Neural crest cell (in vitro differentiated cells): ENCODE measurements at places on chromosomes 11 and 22.

DNA sequence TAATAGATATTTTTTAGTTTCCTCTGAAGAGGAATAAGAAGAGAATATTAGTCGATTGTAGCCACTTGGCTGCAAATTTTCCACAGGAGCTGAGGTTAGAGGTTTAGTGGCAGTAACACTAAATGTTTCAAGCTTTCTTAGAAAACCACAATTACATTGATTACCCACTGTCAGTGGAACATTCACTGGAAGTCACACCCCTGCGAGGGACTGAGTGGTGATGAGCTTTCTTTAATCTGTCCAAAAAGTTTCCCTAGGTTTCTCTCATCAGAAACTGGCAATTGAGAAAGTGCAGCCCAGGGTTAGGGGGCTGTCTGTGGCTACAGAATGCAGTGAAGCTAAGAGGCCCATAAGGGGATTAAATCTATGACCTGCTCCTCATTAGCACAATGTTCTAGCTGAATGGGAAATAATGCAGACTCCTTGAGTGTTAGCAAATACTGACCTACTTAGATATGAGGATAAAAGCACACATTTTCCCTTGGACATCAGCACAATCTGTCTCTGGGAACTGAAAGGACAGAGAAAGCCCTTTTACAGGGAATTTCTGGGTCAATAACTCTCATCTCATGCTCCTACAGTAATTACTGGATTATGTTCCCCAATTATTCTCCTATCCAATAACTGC, 189.5 kb downstream of the FAM76B start:
- no peak for DNase-seq

- no peak for DNase-seq
Measured at GRCh38 chr11:103959279-103959942, 77.0 kb upstream of the DDI1 start.

- no peak for DNase-seq
Measured at GRCh38 chr22:42842658-42843370, 14.3 kb downstream of the ARFGAP3 start.

DNA sequence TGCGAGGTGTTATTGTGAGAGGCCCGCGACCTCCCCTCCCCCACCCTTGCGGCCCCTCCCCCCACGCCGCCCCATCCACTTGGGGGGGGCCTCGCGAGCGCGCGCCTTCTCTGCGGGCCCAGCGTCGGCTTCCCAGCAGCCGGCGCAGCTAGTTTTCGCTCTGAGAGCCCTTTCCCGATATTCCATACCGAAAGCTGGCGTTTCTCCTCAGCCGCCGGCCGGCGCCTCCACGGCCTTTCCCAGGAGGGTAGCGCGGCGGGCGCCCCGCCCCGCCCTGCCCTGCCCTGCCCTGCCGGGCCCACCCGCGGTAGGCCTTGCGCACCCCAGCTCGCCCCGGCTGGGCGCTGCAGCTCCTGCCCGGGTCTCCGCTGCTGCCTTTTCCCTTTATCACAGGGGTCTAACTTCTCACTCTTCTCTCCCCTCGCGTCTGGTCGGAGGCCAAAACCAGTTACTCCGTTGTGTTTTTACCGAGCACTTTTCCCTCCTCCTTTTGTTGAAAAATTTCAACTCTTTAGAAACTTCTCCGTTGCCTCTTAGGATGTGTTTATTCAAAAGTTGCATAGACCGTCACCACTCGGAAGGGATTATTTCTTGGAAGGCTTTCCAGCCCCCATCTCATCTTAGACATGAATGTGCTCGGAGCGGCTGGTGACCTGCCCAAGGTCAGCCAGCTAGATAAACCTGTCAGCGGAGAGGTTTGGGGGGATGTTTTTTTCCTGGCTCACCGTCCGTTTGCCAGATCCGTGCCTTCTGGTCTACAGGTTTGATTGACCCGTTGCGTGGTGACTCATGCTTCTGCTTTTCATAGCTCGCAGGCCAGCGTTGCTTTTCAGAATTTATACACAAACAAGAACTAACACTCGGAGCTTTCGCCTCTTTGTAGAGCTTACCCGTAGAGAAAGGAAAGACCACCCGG, 648 bp downstream of the PAFAH1B2 start:
- DNase-seq, result peak; percentile 3

DNA sequence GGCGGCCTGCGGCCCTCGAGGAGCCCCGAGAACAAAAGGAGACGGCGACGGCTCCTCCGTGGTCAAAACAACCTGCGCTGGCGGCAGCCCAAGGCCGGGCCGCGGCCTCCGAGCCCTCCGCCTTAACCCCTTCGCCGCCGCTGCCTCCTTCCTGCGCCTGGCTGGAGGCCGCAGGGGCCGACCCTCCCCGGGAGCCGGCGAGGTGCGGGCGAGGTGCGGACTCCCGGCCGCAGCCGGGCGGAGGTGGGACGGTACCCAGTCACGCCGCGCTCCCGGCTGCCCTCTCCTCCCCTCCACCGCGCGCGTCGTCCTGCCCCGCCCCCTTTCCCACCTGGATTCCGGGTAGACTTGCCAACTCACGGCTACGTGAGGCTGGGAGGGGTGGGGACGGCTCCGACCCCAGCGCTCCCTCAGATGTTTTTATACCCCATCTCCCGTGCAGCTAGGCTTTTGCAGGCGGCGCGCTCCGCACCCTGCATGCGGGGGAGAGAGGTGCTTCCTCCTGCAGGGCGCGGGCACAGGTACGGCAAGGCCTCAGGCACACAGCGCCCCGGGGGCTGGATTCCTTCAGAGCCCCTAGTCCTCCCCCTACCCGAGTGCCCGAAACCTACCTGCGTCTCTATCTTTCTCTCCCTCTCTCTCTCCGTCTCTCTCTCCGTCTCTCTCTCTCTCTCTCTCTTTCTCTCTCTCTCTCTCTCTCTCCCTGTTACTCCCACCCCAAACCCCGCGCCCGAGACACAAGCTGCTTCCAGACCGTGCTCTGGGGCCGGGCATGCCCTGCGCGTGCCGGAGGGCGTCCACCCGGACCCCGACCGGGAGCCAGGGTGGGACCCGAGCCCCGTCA, 2.0 kb downstream of the PDGFB start:
- no peak for DNase-seq

DNA sequence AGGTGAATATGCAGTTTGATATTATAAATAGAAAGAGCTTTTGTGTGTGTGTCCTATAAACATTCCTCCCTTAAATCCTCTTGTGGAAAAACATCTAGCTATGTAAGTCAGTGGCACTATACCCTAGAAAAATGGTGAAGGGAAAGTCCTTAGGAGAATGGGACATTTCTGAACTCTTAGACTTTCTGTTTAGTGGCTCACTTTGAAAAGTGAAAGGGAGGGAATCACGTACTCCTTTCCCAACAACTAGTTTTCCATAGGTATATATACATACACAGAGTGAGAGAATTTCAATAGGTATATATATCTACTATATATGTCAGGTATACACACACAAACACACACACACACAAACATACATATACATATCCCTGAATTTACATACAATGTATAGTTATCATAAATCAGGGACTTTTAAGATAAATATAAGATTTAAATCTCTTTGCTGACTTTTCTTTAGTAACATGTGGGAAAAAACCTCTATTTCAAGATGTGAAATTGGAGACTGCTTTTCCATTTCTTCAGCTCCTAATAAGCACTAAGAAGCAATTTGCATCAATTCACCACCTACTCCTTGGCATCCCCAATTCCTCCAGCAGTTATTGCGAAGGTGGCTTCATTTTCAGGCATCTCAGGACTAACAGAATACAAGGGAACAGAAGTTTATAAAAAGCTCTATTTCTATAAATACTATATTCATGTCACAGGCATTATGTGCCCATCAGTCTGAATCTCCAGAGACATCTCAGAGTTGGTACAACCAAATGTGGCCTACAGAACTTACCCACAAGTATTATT, 13.5 kb upstream of the DDX17 start:
- DNase-seq, result no peak

DNA sequence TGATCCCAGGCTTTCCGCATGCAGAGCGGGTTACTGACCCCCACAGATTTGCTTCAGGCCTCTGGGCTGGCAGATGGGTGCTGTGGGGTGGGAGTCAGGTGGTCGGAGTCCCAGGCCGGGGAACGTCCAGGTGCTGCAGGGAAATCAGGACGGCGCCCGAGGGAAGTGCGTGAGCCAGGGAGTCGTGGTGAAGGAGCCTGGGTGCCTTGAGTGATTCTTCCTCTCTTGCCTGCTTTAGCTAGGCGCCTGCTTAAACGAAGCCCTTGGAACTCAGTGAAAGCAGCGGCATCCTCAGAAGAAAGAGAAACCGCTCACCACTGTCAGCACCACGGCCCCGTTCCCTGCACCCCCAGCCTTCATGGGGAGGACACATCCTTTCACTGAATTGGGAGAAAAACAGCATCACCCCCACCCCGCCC, 455.6 kb downstream of the BRD1 start:
- DNase-seq, result no peak

DNA sequence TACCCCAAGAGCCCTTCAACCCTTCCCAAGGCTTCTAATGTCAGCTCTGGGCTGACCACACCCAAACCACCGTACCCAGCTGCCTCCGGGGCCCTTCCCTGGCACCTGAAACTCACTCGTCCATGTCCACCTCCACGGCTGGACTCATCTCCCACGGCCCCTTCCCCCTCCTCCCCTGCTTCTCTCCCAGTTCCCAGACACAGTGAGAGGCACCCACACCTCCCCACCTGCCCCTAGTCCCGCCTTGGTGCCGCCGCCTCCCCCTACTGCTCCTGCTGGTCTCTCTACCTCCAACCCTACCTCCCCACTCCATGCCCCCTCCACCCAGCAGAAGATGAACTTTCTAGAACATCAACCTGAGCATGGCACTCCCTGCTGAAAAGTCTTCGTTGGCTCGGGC, 39.5 kb downstream of the ELFN2 start:
- no peak for DNase-seq

DNA sequence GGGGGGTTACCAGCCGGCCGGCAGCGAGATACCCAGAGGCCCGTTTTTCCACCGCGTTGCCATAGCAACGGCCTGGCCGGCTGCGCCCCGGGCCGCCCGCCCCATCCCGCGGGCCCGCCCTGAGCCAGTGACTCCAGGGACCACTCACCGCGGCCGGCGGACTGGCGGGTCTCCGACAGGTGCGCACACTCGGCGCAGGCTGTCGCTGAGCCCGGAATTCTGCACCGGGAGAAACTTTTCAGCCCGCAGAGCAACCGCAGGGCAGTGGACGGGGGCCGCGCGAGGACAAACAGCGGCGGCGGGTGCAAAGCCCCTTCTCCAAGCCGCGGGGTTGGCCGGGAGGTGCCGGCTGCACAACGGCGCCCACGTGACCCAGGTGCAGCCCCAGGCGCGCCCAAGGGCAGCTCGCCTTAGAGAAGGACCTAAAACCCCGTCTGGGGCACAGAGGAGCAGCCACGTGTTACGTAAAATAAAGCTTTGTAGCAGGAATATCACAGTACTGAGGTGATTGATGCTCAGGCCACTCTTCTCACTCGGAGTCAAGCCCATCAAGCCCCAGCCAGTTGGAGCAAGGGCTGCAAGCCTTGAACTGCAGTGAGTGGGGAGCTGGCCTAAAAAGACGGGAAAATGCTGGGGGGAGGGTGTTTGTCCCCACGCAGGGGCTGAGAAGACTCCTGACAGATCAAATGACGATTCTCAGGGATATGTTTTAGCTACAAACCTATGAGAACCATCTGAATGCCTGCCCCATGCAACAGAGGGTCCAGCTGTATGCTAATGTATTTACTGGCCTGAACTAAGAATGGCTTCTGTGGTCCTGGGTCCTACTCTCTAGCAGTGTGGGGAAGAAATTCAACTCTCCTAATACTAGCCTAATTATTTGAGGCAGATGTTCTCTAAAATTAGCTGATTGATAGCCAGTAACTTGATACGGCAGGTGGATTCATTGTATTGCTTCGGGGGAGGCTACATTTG, at the start of gene STK33:
TSS of gene STK33 (minus strand) at position 294 of the 975 bp plus-strand sequence. CDS start 119,323 bp downstream, outside the sequence.
- peak; percentile 55 for DNase-seq

DNA sequence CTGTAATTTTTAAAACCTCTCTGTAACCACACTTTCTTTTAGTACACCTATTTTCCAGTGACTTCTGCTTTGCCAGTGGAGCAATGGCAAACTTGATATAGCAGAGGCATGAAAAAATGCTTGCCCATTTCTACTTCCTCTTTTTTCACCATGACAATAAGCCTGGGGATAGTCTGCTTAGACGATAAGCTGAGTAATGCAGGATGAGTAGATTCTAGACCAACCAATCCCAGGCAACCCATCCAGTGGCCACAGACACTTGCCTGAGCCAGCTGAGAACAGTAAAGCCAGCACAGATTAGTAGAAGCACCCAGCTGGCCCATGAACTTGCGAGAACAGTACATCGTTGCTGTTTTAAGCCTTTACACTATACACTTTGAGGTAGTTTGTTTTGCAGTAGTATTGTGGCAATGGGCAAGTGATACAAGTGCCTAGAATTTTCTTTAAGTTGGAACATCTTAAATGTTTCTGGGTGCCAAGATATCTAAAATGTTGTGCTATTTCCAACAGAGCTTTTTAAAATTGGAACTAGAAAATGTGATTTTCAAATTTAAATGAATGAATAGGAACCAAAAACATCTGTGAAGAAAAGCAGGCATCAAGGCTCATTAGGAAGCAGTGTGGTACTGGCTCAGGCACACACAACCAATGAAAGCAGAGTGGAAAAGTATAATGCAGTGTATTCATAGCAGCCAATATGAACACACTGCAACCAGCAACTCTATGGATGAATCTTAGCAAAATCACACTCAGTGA, 37.7 kb downstream of the DDI1 start:
- DNase-seq, result no peak

DNA sequence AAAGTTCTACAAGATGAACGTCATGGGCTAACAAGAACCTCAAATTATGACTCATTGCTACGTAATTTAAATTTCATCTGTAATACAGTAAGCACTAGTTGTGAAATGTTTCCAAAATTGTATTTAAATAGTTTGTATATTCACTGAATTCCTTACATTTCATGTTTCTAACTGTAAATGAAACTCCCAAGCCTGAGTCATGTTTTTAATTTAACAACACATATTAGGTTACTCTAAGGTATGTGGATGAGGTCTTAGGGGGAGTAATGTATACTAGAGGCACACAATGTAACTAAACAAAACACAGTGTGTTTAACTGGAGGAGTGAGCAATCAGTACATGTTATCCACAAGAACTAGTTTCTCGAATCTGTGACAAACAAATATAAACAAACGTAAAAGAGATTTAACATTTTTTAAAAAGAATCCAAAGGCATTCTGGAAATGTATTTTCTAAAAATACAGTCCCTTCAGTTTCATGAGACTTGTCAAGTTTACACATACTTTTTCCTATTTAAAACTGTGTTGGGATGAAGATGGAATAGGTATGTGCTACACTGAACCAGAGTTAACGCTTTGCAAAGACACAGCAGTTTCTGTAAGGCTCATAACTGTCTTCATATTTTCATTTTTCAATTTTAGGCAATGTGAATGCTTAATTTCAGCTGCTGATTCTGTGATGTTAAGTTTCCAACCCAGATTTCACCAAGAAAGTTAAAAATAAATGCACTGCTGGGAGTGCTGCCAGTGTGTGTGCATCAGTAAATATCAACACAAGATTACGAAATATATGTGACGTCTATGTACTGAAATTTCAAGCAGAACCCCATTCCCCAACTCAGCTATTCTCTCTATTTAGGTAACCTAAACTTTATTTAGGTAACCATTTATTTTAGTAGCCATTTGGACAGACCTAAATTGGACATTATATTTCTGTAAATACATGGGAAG, 52.6 kb downstream of the PITPNB start:
- DNase-seq, result no peak
